ENCODE measurements at places on chromosomes 6 and 20.

- DNase-seq, result no peak
Observed at GRCh38 chr6:129606664-129607063, 103.3 kb downstream of the ARHGAP18 start.

DNA sequence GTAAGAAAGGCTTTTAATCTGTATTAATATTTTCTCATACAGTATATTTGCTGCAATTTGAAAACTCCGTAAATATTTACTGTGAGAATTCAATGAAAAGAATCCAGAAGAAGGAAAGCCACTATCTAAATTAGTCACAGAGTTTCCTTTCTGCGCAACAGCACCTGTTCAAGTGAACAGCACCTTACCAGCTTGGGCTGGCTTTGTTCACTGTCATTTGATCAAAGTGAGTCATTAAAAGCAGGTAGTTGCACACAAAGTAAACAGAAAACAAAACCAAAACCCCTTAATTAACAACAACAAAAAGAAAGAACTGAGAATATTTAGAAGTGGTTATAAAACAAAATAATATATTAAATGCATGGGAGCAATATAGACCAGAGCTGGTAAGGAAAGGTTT, 12.8 kb downstream of the SMLR1 start:
- no peak for DNase-seq

- DNase-seq, result no peak
Observed at GRCh38 chr20:55014766-55015165, 539.4 kb downstream of the DOK5 start.

GRCh38 chr6:138215093-138215782, 3.1 kb downstream of the PBOV1 start:
- DNase-seq, result no peak

GRCh38 chr6:139250296-139251044, 41.3 kb downstream of the TXLNB start:
- no peak for DNase-seq

DNA sequence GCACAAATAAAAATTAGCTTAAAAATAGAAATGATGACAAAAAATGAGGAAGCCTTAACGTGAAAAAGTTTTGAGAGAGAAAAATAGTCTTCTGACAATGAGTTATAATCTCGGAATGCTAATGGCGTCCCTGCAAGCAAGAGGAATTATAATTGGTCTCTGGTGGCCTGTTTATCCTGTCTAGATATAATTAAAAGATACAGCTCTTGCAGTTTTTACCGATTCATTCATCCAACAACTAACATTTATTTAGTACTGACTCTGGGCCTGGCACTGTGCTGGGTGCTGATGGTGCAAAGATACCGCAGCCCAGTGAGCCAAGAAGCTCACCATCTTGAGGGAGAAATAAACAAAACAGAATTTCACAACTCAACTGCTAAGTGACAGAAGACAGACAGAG, 31.6 kb upstream of the ANKRD60 start:
- no peak for DNase-seq

DNA sequence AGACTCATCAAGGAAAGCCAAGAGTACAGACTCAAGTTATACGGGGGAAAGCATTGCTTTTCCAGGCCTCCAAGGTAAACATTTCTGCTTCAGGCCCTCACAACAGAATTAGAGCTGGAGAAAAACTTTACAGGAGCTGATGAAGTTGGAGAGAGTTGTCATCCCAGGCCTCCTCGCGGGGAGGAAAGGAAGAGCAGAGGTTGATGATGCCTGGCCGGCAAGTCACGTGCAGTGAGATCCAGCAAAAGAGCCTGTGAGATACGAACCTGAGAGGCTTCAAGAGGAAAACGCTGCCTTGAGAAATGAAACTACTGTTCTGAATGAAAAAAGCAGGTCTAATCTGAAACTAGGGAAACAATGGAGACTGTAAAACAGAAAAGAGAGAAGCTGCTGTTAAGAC, 122.9 kb downstream of the FAM120B start:
- DNase-seq, result no peak
